ENCODE measurements at places on chromosomes 7 and 10.

DNA sequence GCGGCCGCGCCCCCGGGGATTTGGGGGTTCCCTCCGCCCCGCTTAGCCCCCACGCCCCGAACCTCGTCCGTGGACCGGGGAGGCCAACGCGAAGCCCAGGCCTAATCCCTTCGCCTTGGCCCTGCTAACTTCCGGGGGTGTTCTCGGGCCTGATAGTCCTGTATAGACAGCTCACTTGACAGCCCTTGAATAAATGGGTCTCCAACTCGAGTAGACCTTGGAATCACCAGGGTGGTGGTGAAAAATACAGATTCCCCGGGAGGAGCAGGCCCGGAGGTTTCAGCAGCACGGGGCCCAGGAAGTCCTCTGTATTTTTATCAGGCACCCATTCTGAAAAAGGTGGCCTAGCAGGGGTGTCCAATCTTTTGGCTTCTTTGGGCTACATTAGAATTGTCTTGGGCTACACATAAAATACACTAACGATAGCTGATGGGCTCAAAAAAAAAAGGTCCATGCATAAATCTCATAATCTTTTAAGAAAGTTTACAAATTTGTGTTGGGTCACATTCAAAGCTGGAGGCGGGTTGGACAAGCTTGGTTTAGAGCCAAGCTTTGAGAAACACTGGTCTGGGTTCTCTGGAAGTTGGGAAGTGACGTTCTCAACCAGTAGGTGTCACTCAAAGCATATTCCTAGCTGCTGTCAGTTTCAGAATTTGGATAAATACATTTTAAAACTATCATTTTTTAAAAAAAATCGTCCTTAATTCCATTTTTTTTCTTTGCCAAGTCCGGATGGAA lies 221.7 kb downstream of the PHTF2 start:
- DNase-seq = peak; percentile 48
- peaks cover 2% of the 10 kb centered on the region for H3K36me3 ChIP-seq
- H3K4me1 ChIP-seq = peaks cover 5% of the 10 kb centered on the region
- H3K27me3 ChIP-seq = peaks cover 7% of the 10 kb centered on the region

DNA sequence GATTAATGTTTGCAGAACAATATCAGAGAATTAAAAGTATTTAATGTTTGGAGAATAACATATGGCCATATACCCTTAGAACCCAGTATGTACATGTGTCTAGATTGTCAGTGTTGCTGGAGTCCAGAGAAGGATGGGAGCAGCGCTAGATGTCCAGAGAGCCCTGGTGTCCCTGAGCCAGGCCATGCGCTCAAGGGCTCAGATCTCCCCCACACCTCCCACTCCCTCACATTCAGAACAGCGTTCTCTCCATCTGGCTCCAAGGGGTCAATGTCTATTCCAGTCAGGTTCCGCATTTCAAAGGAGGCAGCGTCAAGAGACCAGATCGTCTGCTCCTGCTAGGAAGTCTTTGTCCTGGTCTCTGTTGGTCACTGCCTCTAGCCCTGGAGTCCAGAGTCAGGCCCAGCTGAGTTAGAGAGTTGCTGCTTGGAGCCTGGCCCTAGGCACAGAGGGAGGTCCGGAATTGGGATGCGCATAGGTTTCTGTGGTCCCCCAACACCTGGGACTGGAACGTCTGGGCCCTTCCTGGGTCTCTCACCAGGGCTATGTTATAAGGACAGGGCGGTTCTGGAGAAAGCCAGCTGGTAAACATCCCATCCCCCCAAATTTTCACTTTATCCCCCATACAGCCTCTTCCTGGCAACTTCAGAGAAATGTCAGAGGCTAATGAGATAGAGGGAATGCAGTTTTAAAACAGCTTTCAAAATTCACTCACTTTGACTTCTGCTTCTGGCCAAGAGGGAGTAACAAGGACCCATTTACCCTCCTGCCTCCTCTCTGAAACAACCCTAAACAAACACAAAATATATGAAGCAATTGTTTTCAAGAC lies 6.5 kb upstream of the WDR86 start:
- no peak overlapping the region for H3K4me3 ChIP-seq
- no peak for DNase-seq
- no peaks in the 10 kb centered on the region for H3K4me1 ChIP-seq
- H3K27ac ChIP-seq = no peak overlapping the region

DNA sequence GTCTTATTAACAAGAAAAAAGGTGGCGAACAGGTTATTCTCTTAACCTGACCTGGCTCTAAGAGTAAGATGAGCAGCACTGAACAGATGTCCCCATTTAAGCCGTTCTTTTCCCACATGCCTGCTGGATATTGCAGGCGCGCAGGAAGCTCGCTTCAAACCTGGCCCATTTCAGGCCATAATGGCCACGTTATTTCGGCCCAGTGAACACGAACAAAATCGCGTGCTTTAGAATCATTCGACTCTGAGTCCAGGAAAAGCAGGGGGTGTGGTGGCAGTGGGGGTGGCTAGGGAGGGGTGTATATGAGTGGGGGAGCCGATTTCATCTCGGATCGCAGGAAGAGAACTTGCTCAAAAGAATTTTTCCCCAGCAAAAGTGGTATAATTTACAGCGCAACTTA lies 6.6 kb upstream of the SP8 start:
- H3K27me3 ChIP-seq = peaks cover 31% of the 10 kb centered on the region
- H3K4me3 ChIP-seq = peak overlapping the region; percentile 25
- peaks cover 24% of the 10 kb centered on the region for H3K4me1 ChIP-seq
- no peak overlapping the region for H3K27ac ChIP-seq

GRCh38 chr7:295155-296154 lies 5.5 kb downstream of the FOXL3 start:
- H3K27ac ChIP-seq = no peak overlapping the region
- H3K4me3 ChIP-seq = no peak overlapping the region
- H3K27me3 ChIP-seq = peaks cover 12% of the 10 kb centered on the region
- H3K4me1 ChIP-seq = no peaks in the 10 kb centered on the region
- no peak for DNase-seq

DNA sequence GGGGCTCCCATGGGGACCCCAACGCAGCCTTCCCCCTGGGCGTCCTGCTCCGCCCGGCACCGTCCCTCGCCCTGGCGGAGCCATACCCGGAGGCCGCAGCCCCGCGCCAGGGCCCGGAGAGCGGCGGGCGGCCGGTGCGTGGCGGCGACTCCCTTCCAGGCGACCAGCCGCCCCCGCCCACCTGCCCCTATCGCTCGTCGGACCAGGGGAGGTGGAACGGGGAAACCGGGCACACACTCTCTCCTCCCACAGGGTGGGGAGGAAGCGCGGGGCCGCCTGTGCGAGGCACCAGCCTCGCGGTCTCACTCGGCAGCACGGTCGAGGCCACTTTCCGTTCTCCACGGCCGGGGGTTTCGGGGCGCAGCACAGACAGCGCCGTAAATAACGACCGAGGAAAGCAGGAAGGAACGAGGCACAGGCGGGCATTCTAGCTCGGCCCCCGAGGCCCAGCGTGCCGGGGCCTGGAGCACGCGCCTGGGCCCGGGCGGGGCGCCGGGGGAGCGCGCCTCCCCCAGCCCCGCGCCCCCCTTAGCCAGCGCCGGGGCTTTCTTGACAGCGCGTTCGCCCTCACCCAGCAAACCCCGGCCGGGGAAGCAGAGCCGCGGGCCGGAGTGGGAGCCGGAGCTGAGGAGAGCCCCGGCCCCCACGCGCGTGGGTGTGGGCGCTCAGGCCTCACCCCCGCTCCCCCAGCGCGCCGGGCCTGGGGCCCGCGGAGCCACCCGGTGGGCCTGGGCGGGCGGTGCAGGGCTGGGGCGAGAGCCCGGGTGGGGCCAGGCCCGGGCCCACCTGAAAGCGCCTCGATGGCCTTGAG lies 936 bp downstream of the IGF2BP3 start:
- H3K4me3 ChIP-seq = peak overlapping the region; percentile 98
- H3K27me3 ChIP-seq = peaks cover 26% of the 10 kb centered on the region
- peaks cover 36% of the 10 kb centered on the region for H3K4me1 ChIP-seq
- peak overlapping the region; percentile 86 for H3K27ac ChIP-seq
- peaks cover 11% of the 10 kb centered on the region for H3K36me3 ChIP-seq

Measured in endothelial cell (in vitro differentiated cells).